G401 (cell line): ENCODE measurements at places on chromosomes 16 and 17. TPM values are rescaled to one million over a fixed set of nuclear protein-coding genes. Genes with fewer than 3 reads are reported as not detected.

CDH16 gene
- 0.25 TPM in 1 of 2 replicates, not detected in the other for total RNA-seq

KLHL10 gene
- total RNA-seq = not detected in 2 replicates

CASKIN1 gene
- 0.80 and 4.2 TPM in 2 replicates for total RNA-seq

MT4 gene
- not detected in 2 replicates for total RNA-seq

SLC13A5 gene
- not detected in 2 replicates for total RNA-seq

SLC5A11 gene
- total RNA-seq = 0.18 TPM in 1 of 2 replicates, not detected in the other

SOCS3 gene
- 72.7 and 90.1 TPM in 2 replicates for total RNA-seq

SLC13A2 gene
- total RNA-seq = not detected in 2 replicates

SLC6A2 gene
- total RNA-seq = not detected in 2 replicates
